ENCODE measurements at places on chromosomes 11 and 22.

DNA sequence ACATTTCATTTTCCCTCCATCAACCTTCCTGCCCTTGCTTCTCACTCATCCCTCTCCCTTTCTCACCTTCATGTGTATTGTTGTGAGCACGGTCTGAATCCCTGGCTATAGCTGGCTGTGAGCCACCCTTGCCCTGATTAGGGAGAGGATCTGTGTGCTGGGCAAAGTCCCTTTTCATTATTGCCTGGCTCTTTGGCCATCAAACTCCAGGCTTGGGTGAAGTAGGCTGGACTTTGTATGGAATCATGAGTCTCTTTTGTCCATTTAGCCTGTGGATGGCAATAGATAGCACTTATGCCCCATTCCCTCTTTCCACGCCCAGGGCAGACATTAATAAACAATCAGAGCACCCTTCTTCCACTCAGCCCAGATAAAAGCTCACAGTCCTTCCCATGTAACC is 6.7 kb downstream of the MYO18B start:
- DNase-seq: no peak

DNA sequence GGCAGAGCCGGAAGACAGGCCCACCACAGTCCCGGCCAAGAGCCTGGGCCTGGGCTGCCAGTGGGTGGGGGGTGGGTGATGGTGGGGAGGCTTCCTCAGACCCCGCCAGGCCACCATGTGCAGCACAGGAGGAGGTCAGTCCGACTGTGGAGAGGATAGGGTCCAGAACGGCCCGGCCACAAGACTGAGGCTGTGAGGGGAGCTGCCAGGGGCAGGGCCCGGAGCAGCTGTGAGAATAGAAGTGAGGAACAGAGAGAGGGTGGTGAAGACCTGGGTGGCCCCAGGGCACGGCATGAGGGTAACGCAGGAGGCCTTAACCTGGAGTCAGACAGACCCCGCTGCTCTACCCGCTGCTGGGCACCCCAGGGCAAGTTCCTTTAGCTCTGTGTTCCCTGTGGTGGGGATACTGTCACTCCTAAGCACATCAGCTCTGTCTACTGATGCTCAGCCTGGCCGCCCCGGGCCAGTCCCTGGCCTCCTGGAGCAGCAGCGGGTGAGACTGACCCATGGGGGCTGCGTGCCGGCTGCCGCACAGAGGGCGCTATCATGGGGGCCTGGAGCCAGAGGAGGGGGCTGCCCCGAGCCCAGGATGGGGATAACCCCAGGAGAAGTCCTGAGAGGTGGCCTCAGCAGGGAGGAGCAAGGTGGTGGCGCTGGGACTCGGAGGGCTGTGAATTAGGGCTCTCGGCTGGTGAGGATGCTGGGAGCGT is 1.7 kb downstream of the FERMT3 start:
- no peak for DNase-seq

- no peak for DNase-seq
Observed at GRCh38 chr11:10778217-10778970, 27.3 kb downstream of the CTR9 start.

DNA sequence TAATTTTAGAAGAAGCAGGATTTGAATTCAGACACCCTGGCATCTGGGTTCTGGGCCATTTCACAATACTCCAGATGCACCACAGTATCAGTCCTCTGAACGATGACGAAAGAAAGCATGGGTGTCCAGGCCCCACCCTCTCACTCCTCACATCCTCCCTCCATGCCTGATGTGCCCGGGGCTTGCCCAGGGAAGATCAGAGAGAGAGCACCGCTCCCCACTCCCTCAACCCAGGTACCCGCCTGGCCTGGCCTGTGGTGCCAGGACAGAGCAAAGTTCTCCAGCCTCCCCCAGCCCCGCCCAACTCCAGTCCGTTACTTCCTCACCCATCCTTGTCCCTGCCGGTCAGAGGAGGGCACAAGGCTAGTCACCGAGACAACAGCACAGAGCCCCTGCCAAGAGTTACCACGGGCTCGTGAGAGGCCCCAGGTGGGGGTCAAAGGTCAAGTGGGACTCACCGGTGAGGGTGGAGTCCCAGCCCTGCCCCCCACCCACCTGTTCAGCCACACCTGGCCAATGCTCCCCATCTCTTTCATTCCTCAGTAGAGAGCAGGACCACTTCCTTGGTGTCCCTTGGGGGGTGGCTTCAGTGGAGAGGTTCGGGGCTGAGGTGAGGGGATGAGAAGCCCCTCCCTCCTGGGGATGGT is 8.1 kb downstream of the BCL9L start:
- DNase-seq: peak; percentile 67

- DNase-seq: no peak
Observed at GRCh38 chr11:115054570-115055538, 376.5 kb downstream of the NXPE2 start.

DNA sequence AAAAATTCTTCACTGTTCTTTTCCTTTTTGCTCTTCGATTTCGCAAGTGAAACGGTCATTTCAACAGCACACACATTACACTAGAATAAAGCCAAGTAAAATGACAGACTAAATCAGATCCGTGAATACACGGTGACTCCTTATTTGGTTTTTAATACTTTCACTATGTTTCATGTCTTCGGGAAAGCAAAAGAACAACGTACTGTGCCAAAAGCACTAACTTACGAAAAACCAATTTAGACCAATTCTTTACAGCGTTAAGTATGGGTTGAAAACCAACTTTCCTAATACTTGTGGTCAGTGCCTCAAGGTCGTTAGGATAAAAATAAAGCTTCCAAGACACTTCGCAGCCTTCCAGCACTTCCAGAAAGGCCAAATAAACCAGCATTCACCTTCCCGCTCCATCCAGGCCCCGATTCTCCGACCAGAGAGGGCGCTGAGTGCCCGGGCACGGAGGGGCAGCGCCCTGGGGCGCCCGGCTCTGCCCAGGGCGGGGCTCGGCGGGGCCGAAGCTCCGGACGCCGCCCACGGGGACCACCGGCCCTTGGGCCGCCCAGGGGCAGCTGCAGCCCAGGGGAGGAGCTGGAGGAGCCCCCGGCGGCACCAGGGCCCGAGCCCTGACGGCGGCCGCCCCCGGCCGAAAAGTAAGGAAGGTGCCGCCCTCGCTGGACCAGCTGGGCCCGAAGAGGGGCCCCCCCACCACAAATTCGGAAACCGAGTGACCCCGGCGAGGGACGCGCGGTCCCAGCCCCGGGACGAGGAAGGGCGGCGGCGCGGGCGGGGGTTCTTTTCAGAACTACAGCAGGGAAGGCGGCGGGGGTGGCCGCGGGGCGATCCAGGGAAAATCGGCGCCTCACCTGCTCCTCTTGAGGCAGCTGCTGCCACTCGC is 499 bp downstream of the ATL3 start:
- peak; percentile 11 for DNase-seq

All from T-helper 2 cell (primary cell).